HuH-7.5 (cell line): ENCODE measurements at places on chromosomes 3 and 15.
A peak's percentile ranks its signal among the peaks of the same experiment; 100 is the strongest.

- DNase-seq, result no peak
Measured at GRCh38 chr3:66196633-66197032, 24.2 kb upstream of the SLC25A26 start.

DNA sequence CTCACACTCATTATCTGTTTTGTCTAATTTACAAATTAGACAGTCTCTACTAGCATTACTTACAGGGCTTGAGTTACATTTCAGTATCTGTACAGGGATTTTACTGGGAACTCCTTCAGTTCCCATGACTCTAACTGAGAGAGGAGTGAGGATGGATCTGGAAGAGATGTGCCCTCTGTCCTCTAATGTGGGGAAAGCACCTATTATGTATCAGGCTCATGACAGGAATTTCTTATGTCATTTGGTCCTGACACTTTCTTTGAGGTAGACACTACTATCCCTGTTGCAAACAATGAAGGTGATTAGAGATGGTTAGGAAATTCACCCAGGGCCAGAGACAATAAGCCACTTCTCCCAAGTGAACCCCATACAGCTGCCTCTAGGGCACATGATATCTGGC is 10.9 kb upstream of the NCKIPSD start:
- DNase-seq, result peak; percentile 3

- no peak for DNase-seq
Measured at GRCh38 chr3:32843510-32844321, 25.9 kb downstream of the TRIM71 start.

GRCh38 chr3:194049394-194049793 is 86.6 kb upstream of the HES1 start:
- no peak for DNase-seq

- no peak for DNase-seq
Measured at GRCh38 chr3:153734777-153735551, 386.2 kb upstream of the ARHGEF26 start.

GRCh38 chr15:98873441-98874218 is 134.0 kb downstream of the PGPEP1L start:
- DNase-seq, result no peak

- DNase-seq, result no peak
Measured at GRCh38 chr15:66685638-66686150, 16.3 kb upstream of the SMAD6 start.

DNA sequence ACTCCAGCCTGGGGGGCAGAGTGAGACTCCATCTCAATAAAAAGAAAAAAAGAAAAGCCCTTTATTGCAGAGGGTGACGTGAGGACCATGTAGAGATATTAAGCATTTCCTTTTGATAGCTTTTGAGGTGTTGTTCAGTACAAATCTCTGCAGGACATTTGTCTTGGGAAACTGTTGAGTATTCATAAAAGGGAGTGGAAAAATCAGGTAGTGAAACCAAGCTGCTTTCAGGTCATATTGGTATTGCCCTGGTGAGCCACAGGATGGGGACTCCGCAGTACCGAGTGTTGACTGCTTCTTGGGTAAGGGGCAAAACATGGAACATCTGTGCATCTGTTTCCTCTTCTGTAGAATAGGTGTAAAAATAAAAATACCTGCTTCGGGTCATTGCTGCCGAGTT is 9.9 kb downstream of the ITPR1 start:
- DNase-seq, result no peak

DNA sequence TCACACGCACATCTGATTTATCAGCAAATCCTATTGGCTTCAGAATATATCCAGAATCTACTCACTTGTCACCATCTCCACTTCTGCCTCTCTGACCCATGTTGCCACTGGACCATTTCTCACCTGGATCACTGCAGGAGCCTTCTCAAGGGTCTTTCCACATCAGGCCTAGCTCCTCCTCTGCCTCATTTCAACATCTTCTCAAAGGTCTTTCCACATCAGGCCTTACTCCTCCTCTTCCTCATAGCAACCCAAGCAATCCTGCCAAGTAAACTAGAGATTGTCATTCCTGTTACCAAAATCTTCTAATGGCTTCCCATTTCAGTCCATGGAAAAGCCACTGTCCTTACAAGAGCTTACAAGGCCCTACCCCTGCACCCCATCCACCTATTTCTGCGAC is 18.0 kb upstream of the DUT start:
- DNase-seq, result no peak

GRCh38 chr3:72760225-72760624 is 88.0 kb downstream of the SHQ1 start:
- no peak for DNase-seq

- no peak for DNase-seq
Measured at GRCh38 chr3:40585381-40586016, 60.7 kb downstream of the ZNF621 start.

DNA sequence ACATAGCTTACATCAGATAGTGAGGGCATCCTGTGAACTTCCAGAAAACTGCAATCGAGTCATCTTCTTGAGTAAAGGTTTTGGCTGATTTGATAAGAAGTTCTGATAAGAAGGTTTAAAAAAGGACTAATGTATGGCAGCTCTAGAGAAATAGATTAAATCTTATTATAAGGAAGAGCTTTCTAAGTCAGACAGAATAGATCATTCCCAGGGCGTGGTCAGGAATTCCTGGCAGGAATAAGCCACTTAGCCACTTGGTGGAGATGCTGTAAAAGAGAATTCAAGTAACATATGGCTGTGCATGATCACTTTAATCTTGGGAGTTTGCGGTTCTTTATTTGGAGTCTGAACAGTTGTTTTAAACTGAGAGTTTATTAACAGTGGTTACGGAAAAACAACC is 17.4 kb downstream of the PGBD4 start:
- no peak for DNase-seq

- no peak for DNase-seq
Measured at GRCh38 chr15:84814916-84815315, 2.2 kb upstream of the ALPK3 start.

DNA sequence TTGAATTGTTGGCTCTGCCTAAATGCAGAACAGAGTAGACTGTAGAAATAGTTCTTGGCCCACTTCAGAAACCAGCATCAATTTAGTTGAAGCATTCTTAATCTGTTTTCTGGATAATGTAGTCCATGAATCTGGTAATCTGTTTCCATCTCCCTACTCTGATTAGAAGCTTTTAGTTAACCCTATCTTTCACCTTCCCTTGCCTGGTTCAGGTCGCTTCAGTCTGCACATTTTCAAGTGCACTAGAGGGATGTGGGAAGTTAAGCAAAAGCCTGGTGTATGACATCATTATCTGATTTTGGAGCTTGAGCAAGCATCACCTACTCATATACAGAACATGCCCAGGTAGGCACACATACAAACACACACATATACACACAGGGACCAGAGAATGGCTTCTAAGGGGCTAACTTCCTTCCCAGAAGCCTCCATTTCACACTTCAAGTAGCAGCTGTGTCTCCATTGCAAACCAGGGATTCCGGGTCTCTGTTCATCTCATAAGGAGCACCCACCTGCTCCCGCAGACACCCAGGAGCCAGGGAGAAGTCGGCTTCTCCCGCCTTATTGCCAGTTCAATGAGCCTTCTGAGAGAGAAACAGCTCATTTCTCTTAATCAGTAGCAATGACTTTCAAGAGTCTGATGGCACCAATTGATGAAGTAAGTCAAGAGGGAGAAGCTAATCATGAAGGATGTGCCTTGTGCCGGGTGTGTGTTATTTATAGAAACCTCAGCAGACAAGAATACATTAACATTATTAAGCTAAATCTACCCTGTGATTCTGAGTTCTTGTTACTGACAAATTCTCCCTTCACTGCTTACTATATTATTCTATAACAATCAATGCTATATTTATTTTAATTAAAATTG is 347.9 kb upstream of the STAC start:
- DNase-seq, result no peak

DNA sequence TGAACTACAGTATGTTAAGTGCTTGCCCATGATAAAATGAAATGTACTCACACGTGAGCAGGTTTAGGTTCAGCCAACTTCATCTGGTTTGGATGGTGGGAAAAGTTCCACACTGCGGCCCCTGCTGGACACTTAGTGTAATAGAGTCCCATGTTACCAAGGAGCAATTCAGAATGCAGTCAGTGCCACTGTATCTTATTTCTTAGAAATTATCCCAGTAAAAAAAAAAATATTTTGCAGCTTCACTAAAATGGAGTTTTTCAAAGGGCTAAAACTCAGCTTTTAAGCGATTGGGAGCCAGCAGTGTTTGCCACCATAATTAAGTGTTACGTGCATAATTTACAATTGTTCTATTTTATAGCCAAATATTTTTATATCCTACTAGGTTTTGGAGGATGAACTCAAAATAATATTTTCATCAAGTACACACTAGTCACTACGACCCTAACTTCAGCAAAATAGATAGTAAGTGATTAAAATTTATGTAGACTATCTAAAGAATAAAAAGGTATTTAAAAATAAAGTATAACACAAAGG is 371.7 kb upstream of the GBE1 start:
- no peak for DNase-seq

DNA sequence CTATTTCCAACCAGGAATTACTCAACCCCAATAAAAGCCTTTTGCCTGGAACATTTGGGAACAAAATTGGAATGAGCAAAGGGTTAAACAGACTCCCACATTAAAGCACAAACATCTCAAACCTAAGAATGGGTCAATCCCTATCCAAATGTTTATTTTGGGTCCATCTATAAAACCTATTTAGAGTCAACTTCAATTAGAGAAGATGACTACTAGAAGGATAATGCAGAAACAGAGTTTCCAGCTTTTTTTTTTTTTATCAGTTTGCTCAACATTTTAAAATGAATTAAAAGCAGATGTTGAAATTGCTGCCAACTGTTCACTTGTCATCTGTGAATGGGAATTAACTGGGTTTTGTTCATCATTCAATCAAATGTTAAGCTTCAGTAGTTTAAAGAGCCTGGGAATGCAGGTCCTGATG is 4.1 kb upstream of the TBC1D23 start:
- no peak for DNase-seq
